ENCODE measurements at places on chromosomes 4 and X.

DNA sequence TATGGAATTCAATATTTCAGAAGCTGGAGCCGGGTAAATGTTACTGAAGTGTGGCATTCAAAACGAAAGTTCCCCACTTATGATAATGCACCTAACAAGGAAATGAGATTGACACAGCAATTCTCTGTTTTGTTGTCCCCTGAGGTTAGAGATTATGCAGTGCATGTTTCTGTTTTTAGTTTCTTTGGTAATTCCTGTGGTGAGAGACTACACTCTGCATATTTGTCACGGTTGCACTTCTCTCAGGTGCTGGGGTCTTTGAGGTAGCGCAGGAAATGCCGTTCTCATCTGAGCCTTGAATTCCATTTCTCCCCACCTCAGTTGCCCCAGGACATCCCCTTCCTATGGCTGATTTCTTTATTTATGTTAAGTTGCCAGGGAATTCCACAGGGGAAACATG lies 15.3 kb upstream of the BEND4 start:
- no peak for DNase-seq

GRCh38 chrX:87338510-87338909 lies 179.1 kb upstream of the KLHL4 start:
- DNase-seq: peak; percentile 31

- DNase-seq: no peak
Measured at GRCh38 chr4:18007625-18008024, 13.9 kb downstream of the LCORL start.

DNA sequence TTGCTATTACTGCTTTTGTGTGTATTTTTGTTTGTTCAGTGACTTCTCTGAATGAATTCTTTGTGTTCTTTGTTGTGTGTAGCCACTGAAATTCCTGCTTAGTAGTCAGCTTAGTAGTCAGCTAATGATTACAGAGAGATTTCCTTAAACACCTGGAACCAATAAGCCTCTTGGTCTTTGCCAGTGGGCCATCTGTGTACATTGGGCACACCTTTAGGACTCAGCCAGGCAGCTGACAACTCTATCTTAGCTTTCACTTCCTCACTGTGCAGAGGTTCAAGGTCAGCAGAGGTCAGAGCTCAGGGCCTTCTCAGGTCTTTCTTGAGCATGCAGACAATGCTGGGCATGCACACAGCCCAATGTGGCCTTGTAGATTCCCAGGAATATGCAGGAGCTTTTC lies 59.3 kb downstream of the RWDD4 start:
- no peak for DNase-seq

DNA sequence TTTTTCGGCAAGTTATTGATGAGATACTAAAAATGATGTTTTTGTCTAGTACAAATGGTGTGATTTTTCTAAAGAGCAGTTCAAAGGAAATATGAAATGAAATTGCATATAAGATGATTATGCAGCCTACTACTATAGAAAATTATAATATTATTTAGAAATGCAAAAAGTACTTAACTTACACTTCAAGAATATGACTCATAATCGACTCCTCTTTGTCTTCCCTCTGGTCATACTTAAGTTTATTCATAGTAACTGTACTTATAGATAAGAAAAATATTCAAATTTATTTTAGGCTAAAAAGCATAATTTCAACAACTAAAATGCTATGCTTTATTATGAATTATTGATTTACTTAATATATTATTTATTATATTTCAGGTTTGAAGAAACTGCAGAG lies 33.2 kb downstream of the CEP44 start:
- DNase-seq: no peak

- no peak for DNase-seq
Measured at GRCh38 chrX:138692591-138692990, 18.9 kb downstream of the FGF13 start.

DNA sequence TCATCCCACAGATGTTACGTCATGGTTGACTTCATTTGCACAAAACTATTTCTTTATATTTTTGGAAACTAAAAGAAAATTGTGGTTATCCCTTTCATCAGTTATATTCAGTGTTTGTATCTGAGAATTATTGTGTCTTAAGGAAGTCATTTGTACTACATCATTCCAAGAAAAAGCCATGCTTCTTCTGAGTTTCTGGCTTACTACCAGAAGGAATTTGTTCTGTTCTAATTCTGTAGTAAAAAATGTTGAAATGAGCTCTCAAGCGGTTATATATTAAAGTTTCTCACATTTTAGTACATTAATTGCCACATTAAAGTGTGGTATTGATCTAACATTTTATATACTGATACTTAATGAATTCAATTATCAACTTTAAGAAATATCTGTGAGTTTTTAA lies 1844.5 kb downstream of the PCDH7 start:
- no peak for DNase-seq
